ENCODE measurements at places on chromosomes 2 and 18.

DNA sequence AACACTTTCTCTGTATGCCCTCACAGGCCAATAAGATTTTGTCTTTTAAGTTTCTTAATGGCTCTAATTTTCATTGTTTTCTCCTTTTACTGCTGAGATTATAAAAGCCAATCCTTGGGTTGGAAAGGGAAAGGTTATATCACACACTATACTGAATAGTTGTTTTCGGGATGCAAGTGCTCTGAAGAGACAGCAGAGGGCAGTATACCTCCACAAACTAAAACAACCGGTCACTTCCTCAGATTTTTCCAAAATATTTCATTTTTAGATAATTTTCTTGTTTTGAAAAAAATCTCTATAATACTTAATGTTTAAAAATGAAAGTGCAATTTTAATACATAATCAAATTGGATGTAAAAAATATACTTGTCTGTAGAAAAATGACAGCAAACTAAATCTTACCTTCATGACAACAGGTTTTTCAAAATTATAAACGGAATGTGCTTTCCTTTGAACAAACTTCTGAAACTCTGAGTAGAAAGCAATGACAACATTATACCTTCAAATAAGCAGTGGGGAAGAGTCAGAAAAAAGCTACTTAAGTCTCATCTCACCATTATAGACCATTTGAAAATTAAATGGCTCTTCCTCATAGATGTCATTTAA is 82.7 kb downstream of the ORC4 start:
- peak; percentile 18 for DNase-seq

DNA sequence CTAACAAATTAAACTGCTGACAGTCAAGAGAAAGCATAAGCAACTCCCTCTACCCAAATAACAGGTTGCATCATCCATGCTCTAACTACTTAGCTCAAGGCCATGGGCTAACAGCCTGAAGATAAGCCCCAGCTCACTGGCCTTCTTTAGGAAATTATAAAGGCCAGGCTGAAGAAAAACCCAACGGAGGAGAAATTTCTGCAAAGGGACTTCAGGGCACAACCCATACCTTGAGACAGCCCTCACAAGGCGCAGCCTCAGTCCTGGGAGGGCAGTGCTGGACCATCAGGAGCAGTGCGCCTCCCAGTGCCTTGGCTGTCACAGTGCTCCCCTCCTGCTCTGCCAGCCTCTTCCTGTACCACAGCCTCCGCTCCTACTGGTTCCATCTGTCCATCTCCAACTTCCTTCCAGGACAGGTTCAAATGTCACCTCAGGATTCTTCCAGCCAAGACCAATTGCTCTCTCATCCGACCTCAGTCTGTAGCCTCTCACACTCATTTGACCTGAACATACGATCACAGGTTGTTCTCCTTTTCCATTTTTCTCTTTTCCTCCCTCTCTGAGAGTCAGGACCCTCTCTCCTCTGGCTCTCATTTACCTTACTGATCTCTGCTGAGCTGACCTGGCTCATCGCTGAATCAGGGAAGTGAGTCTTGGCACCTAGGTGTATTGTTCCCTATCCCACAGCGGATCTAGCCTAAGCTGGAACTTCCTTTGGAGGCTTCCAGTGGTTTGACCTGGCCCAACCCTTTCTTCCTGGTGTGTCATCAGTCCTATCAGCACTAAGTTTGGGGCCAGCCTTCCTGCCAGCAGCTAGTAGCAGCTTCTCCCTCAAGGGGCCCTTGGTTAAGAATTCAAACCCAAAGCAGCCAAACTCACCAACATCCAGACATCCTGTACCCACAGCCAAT is 1.9 kb downstream of the MCFD2 start:
- DNase-seq: no peak

DNA sequence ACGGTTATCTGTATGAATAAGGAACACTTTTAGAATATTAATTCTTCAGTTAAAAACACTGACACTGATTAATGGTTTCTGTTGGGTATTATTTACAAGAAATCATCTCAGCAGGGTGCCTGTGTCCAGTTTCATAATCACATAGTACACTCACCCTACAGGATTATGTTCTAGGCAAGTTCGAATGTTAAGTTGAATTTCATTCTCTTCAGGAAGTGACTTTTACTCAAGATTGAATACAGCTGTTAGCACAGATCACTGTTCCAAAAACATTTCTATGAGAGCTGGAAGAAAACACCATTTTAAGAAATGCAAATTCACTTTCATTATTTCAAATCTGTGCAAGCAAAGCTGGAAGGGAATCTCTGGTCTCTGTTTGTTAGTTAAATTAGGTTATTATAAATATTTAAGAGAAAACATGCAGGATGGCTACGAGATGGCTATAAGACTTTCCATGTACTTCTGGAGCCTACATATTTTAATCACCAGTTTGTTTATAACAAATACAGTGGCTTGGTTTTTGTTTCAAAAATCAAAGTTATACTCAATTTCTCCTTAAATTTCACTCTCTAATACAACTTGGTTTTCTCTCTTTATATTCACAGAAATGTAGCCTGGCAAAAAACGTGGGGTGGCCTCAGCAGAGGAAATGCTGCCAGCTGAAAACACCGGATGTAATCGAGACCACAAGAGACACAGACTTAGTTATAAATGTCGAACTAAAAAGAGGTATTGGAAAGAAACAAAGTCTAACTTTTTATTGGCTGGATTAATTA is 65.8 kb downstream of the RBMS1 start:
- DNase-seq: peak; percentile 71

GRCh38 chr2:16958266-16958665 is 292.6 kb upstream of the CYRIA start:
- DNase-seq: no peak

- DNase-seq: no peak
Observed at GRCh38 chr2:201218780-201219179, 35.8 kb downstream of the CASP10 start.

GRCh38 chr18:47964053-47964452 is 33.6 kb upstream of the SMAD2 start:
- DNase-seq: no peak

GRCh38 chr2:239890206-239890746 is 134.9 kb downstream of the NDUFA10 start:
- DNase-seq: no peak

DNA sequence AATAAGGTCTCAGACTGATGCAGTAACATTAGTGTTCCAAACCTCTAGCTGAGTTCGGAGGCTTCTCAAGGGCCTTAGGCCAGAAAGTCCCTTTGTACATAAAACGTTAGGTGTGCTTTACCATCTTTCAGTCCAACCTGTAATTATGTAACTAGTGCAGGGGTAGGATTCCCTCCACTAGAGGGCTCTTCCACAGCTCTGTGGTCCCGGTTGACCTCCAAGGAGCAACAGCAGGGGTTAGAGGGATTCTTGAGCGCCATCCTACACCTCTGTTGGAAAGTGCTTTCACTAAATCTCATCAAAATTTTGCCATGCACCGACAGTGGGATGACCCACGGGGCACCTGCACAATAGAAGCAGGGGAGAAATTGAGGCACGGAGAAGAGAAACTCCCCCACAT is 155.8 kb upstream of the LRP1B start:
- DNase-seq: no peak

DNA sequence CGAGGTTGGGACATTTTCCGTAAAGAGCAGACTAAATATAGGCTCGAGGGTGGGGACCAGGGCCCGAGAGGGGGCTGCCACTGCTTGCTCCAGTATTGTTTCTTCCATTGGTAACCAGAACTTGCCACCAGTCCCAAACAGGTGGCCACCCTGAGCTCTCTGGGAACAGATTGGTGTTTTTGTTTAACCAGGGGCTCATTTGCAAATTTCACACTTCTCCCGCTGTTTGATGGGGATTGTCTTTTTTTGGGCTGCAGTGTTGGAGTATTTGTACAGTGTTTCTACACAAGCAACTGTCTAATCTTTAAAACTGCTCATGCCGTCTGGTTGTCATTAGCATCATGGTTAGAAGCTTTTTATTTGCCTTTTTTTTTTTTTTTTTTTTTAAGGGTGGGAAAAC is 8.5 kb downstream of the AGAP1 start:
- DNase-seq: no peak

DNA sequence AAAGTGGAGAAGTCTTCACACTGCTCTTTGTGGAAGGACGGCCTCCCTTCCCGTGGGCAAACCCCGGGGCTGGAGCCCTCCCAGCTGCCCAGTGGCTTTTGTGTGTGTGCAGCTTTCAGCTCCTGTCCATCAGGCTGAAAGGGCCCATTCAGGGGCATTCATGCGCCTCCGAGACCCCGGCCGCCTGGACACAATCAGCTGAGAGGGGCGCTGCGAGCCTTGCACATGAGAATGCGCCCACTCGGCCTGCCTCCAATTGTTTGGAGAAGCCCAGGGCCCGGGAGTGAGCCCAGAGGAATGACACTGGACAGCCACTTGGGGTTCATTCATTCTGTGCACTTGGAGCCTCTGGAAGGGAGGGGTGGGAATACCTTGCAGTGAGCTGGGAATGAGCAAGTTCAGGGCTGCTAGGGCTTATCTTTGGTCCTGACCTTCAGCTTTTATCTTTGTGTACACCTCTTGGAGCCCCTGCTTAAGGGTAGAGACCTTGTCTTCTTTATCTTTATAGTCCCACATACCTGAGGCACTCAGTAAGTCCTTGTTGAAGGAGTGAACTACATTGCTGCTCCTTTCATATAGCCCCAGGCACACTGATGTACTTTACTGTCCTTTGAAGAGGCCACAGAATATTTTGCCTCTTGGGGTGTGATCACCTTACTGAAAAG is 56.5 kb downstream of the TCF7L1 start:
- DNase-seq: no peak

DNA sequence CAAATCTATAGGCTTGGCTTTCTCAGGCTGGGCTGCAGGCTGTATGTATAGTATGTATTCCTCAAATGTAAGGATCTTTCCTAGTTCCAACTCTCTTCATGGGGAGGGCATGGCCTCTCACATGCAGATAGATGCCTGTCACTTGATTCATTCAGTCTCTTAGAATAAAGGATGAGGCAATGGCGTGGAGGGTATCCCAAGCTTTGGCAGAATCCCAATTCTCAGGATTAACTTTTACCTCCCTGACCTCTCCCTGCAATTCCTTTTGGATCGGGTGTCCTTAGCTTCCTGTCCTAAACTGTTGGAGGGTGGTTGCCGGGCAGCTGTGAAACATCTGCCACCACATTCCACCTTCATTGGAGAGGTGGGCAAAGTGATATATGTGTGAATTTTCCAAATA is 80.3 kb downstream of the INSIG2 start:
- DNase-seq: peak; percentile 49

DNA sequence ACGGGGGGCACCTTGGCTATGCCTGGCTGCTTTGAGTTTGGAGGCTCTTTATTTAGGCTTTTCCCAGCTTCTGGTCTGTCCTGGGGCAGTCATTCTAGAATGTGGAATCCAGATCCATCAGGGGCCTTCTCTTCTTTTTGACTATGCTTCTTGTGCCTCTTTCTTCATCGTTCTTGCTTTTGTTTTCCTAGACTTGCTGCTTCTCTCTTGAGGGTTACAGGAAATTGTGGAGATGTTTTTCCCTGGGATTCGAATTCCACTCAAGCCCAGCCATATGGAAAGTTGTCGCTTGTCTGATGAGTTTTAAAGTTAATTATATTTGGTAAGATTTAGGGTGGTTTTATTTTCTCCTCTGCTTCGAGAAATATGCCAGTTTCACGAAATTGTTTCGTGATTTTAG is 2.4 kb downstream of the GLI2 start:
- no peak for DNase-seq

- DNase-seq: no peak
Observed at GRCh38 chr2:8432706-8433336, 249.0 kb upstream of the ID2 start.

DNA sequence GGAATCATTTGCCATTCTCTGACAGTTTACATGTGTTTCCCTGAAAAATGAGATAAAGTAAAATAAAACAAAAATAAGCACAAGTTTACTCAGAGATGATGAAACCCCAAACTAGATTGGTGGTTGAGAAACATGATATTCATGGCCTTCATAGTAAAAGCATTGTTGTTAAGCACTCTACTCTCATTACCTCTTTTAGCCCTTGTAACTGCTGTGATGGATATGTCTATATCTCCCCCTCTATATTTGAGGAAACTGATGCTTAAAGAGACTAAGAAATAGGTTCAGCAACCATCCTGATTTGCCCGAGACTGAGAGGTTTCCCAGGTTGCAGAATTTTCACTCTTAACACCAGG is 33.9 kb upstream of the GALNT3 start:
- DNase-seq: no peak

DNA sequence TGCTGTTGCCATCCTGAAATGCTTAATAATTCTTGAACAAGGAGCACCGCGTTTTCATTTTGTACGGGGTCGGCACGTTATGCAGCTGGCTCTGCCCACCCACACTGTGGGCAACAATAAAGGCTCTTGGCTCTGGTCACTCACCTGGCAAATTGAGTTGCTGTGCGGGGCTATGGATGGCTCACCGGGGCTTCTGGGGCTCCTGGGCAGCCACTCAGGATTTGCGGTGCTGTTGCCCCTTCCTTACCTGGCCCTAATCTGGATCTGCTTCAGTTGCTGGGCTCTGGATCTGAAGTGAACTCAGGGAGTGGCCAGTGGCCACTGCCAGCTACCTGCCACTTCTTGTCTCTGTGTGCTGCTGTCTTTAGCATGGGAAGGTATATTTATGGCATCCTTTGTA is 22.7 kb downstream of the RHOB start:
- no peak for DNase-seq
